ENCODE measurements at places on chromosomes 13 and 19. TPM values are rescaled to one million over a fixed set of nuclear protein-coding genes. Genes with fewer than 3 reads are reported as not detected.

Gene IER2
- 42.8 TPM for polyA plus RNA-seq

Gene NPAS1
- 1.1 TPM for polyA plus RNA-seq

Gene PSG6
- polyA plus RNA-seq, result not detected

Gene C3
- polyA plus RNA-seq, result 275 TPM

Gene PTGIR
- polyA plus RNA-seq, result 8.5 TPM

Gene ZNF112
- 1.6 TPM for polyA plus RNA-seq

Gene CEACAM19
- polyA plus RNA-seq, result 36.8 TPM

Gene OR2Z1
- not detected for polyA plus RNA-seq

Gene ZNF418
- 3.2 TPM for polyA plus RNA-seq

Gene LHB
- not detected for polyA plus RNA-seq

Gene AP1M1
- 79.0 TPM for polyA plus RNA-seq

Gene DACH1
- 1.9 TPM for polyA plus RNA-seq

Gene ERICH4
- polyA plus RNA-seq, result 0.10 TPM

All from heart right ventricle (tissue), 16 donors.